Cerebellum (tissue), 4 donors: ENCODE measurements at places on chromosomes 5 and 9. TPM values are rescaled to one million over a fixed set of nuclear protein-coding genes. Genes with fewer than 3 reads are reported as not detected.

DNA sequence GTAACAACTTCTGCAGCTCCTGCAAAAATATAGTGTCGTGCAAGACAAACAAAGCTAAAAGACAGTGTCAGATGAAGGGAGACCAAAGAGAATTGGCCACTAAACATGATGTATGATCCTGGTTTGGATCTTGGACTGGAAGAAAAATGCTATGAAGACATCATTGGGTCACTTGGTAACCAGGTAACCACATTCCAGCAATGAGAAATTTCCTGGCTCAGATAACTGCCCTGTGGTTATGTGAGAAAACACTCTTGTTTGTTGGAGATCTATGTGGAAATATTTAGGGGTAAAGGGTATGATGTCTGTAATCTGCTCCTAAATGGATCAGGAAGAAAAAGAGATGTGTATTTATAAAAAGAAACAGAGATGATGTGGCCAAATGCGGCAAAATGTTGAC is 45.5 kb upstream of the ANKRD33B start:
- DNase-seq: no peak

DNA sequence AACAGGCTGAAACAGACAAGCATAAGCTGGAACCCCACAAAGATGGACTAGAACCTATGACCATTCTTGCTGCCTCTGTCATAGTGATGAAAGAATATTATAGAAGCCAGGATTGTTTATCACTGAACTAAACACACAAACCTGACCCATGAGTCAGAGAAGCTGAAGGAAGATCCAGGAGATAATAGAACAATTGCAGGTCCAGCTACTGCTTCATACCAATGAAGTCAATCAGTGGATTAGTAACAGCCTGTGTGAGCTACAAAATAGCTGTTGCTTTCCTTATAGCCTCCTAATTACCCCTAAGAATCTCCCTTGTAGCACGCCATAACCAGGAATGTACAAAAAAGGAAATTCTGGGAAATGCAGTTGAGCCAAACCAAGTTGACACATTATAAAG is 459.9 kb upstream of the ZNF462 start:
- DNase-seq: no peak

GRCh38 chr9:91298311-91298710 is 63.4 kb downstream of the AUH start:
- no peak for DNase-seq

- DNase-seq: no peak
Observed at GRCh38 chr5:121027636-121028035, 563.5 kb downstream of the PRR16 start.

DNA sequence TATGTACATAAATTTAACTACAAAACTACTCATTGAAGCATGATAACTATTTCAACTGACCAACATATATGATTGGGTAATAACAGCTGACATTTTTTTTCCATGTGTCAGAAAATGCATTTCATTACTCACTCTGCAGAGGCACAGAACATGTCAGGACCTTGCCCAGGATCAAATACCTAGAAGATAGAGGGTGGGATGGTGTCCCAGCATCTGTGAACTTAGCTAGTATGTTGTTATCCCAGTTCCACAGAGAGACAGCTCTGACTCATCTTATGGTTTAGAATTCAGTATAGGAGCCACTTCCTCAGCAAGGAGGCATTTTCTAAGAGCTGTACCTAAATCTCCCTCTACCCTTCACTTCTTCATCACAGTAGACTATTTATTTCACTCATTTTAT is 1198.6 kb upstream of the ACO1 start:
- no peak for DNase-seq

The ZNF454 gene
- total RNA-seq: 13.9 TPM
